ENCODE measurements at places on chromosomes 7 and 10.

DNA sequence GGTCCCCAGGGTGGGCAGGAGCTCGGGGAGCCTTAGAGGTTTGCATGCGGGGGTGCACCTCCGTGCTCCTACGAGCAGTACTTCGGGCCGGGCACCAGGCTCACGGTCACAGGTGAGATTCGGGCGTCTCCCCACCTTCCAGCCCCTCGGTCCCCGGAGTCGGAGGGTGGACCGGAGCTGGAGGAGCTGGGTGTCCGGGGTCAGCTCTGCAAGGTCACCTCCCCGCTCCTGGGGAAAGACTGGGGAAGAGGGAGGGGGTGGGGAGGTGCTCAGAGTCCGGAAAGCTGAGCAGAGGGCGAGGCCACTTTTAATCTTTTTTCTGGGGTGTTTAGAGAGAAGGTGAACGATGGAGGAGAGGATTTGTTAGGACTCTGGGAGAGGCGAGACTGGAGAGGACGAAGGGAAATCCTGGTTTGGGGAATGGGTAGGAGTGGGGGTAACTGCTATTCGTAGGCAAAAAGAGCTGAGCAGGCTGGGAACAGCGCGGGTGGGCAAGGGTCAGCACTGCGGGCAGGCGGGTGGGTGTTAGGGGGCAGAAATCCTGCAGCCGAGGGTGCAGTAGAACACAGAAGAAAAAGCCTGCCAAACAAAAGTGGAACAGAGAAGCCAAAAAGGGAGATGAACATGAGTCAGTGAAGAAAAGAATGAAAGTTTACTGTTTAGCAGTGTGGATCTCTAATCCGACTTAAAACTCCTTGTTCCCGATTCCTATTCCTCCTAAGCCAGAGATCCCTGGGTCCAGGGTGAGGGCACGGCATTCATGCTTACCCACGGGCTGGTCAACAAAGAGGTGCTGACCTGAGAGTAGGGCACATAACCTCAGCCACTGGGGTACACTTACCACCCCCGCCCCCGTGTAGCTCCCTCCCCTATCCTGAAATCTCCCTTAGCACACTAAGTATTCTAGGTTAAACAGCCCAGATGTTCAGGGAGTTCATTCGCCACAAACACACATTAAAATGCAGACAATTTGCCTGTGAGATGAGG, 26.9 kb downstream of the PRSS2 start:
- no peak for DNase-seq

DNA sequence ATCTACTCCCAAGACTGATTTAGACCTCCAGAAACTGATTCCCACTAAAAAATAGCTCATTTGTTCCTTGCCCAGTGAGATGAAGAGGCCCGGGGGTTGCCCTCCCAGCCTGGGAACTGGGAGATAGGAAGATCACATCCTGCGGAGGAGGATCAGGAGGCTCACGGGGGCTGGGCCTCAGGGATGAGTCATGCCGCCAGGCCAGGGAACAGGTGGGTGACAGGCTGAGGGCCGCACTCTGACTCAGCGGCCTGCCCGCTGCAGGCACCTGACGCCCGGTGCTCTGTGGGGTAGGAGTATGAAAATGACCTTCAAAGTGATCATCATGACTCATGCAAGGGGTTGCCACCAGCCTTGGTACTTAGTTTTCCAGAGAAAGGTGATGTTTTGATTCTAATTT, 104.5 kb upstream of the ZPBP start:
- DNase-seq = no peak

DNA sequence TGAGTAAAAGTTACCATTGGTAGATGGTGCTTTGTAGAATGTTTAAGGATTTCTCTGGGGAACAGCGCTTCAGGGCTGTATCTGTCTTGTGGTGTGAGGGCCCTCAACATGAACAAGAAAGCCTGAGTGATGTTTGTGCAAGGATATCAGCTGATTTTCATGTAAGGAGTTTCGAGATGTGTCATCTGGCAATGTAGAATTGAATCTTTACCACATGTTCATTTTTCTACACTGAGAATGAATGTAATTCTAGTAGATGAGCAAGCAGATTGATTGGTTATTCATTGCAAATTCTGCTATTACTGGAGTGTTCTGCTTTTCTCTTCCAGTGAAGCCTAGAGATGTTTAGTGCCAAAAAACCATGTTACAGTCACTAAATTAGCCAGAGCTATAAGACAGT, 87.7 kb downstream of the ST7 start:
- no peak for DNase-seq

DNA sequence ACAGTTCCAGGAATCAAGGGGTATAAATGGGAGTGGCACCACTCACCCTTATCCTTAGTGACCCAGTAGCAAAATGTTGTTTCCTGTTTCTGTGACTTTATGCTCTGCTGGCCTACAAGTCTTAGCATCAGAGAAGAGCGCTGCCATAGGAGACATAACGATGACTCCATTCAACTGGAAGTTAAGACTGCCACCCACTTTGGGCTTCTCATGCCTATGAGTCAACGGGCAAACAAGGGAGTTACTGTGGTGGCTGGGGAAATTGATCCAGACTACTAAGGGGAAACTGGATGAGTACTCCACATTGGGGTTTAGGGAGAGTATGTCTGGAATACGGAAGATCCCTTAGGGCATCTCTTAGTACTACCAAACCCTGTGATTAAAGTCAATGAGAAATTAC, 40.6 kb upstream of the PIK3CG start:
- no peak for DNase-seq

- no peak for DNase-seq
Observed at GRCh38 chr10:110820321-110820814, 51.4 kb upstream of the PDCD4 start.
